ENCODE measurements at places on chromosomes 11 and 22. TPM values are rescaled to one million over a fixed set of nuclear protein-coding genes. Genes with fewer than 3 reads are reported as not detected.

DNA sequence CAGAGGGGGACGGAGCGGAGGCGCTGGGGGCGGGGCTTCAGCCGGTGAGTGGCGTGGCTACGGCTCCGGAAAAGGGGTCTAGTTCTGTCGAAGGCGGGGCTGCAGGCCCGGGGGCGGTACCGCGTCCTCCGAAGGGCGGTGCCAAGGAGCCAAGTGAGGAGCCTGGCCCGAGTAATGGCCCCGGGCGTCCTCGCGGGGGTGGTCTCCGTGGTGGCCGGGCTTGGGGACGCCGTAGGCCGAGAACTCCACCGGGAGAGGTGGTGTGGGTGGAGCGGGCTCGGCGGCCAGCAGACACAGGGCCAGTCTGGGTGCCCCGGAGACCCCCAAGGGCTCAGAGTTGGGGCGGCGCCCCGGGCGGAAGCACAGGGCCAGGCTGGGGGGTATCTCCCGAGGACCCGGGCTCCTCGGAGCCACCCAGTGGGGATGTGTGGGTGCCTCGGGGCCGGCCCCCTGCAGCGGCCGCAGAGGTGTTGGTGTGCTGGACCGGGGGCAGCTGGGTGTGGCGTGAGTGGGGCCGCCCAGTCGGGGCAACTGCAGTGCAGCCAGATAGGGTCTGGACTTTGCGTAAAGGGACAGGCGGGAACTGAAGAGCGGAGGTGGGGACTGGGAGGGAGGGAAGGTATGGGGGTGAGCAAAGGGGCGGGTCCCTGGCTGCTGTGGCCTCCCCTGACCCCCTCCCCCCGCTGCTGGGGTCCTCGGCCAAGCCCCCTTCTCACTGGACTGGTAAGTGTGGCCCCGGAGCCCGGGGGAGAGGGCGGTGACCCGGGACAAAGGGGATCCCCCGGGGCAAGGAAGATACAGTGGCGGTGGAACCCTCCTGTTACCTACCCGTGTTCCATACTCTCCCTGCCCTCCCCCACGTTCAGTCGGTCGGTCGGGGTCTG lies 838 bp downstream of the FKBP2 start:
- peak; percentile 74 for DNase-seq

GRCh38 chr11:77384571-77384970 lies 83.1 kb upstream of the GDPD4 start:
- no peak for DNase-seq

DNA sequence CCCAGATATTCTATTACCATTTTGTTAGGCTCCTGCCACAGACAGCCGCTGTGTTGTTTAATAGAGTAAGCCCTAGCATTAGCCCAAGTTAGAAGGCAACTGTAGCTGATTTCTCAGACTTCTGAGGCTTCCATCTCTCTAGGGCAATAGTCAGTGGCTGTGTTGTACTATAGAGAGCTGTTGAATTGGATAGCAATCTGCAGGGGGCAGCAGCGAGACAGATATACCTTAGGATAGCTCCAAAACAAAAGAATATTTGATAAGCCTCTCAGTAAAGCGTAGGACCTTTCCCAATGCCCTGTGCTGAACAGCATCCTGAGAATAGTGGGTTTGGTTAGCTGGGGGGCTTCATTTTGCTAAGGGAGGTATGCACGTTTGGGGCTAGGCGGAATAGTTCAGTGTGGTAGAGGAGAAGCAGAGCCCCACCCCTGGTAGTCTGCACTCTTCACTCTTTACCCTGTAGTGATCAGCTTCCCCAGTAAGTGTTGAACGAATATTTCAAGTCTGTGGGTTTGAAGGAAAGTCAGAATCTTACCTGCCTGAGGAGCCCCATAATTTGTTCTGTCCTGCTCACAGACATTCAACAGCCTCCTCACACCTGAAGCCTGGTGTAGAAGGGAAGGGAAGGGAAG lies 515.1 kb downstream of the INSC start:
- no peak for DNase-seq

DNA sequence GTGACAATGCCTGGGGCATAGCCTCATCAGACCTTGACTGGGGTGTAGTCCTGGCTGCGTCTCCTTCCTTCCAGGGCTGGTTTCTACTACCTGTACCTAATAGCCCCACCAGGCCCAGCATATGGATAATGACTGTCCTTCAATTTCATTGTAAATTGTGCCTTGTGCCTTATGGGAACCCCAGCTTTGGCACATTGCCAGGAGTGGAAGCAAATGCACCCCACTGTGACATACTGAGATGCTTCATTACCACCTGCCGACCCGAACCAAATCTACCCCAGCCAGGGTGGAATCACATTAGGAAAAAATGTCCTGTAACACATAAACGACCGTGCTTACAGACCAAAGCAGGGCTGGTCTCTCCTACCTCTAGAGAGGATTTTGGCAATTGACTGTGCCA lies 7.3 kb downstream of the TOP3B start:
- DNase-seq: no peak

The DBX1 gene
- not detected for total RNA-seq

DNA sequence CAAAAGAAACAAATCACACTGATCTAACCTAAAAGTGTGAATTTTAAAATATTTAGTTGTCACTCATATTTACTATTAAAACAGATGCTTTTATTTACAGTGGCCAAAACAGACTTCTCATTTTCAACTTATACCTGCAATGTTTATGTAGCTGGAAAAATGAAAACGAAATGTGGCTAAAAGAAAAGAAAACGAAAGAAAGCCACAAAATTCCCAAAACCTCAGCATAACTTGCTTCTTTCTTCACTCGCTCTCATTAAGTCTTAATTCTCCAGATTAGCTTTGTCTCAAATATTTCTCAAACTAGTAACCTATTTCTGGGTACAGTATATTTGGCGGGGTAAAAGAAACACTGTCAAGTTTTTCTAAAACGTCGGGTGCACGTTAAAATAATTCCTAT lies 693 bp downstream of the CSTF3 start:
- no peak for DNase-seq

The HINFP gene
- total RNA-seq: 17.5 TPM

DNA sequence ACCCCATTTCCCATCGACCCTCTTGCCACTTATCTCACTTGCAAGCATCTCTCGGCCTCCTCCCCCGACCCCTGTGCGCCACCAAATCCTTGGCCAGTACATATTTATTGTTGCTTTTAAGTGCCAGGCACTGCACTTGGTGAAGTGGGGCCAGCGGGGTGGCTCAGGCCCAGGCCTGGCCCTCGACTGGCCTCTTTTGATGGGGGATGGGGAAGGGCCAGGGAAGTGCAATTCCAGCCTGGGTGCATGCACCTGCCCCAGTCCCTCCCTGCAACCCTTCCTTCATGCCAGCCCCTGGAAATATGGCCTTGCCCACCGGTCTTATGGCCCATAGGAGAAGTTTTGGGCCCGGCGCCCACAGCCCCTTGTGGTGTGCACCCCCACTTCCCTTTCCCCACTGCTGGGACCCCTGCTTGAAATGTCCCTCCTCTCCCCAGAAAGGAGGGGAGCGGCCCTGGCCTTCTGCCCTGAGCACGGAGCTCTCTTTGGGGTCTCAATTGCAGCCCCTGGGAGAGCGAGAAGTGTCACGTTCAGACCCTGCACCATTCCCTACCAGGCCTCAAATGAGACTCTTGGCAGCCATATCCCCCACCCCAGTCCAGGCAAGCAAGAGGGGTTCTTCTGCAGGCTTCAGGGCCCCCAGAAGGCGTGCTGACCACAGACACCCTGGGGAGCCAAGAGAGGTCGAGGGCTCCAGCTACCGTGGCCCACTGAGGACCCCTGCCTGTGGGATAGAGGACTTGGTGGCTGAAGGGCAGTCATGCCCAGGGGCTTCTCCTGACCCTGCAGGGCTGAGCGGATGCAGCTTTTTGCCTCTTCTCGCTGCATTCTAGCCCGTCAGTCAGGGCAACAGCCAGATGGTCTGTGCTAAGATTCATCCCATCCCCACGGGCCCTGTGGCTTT lies 961 bp downstream of the SUSD2 start:
- no peak for DNase-seq

GRCh38 chr11:88012456-88012855 lies 162.8 kb downstream of the RAB38 start:
- no peak for DNase-seq

The RAG1 gene
- total RNA-seq: 0.65 TPM

- DNase-seq: no peak
These were observed 1.8 kb upstream of the THY1 start for GRCh38 chr11:119424775-119425174.

The EIF3L gene
- total RNA-seq: 282 TPM

The SPTBN2 gene
- total RNA-seq: 3.2 TPM

DNA sequence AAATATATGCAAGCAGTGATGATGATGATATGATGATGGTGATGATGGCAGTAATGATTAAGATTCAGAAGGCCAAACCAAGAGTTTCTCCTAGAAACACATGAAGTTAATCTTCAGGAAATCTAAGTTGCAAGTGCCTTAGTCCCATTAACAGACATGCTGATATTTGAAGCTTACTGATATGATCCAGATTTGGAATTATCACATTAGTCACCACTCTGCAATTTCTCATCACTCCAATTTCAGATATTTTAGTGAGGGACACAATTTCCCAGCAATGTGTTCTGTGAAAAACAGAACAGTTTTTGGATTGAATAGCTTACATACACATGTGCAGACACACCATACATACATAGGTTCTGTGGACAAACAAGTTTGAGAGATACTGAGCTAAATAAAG lies 411.4 kb upstream of the FAT3 start:
- DNase-seq: no peak

The DKK3 gene
- 1,563 TPM for total RNA-seq

The FAM227A gene
- total RNA-seq: 0.68 TPM

- no peak for DNase-seq
These were observed 56.0 kb downstream of the GLYATL2 start for GRCh38 chr11:58788355-58789023.

The BET1L gene
- 27.6 TPM for total RNA-seq

GRCh38 chr11:8338138-8338537 lies 74.5 kb upstream of the LMO1 start:
- DNase-seq: peak; percentile 37

The ASCL2 gene
- total RNA-seq: 0.39 TPM

The ZNF280B gene
- total RNA-seq: 1.9 TPM

- no peak for DNase-seq
These were observed 229.9 kb upstream of the ANO5 start for GRCh38 chr11:21963013-21963412.

The IZUMO1R gene
- total RNA-seq: not detected

DNA sequence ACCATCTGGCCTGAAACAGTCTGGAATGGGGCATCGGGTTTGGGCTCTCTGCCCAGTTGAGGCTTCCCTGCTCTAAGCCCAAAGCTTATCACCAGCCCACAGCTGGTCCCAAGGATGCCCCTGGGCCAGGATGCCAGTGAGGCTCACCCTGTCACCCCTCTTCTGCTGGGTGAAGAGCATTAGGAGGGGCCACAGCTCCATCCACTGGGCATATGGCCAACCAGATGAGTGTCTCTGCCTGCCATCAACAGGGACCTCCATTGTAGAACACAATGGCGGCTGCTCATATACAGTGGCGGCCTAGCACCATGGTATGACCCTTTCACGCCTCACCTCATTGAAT lies 5.6 kb downstream of the CHST1 start:
- DNase-seq: no peak

The GAL3ST1 gene
- 0.39 TPM for total RNA-seq

The SPI1 gene
- 19.5 TPM for total RNA-seq

GRCh38 chr11:63536669-63537292 lies at the start of gene PLAAT4:
Gene PLAAT4, plus strand, starts transcription at chr11:63536808. Its CDS starts 61 bp downstream, at chr11:63536869.
- peak; percentile 40 for DNase-seq

- no peak for DNase-seq
These were observed 66.9 kb downstream of the TBC1D22A start for GRCh38 chr22:46829117-46829891.

The CHST1 gene
- total RNA-seq: 3.2 TPM

GRCh38 chr11:78230161-78230877 lies 41.6 kb downstream of the USP35 start:
- no peak for DNase-seq

- peak; percentile 70 for DNase-seq
These were observed 60.8 kb upstream of the SC5D start for GRCh38 chr11:121231576-121232278.

DNA sequence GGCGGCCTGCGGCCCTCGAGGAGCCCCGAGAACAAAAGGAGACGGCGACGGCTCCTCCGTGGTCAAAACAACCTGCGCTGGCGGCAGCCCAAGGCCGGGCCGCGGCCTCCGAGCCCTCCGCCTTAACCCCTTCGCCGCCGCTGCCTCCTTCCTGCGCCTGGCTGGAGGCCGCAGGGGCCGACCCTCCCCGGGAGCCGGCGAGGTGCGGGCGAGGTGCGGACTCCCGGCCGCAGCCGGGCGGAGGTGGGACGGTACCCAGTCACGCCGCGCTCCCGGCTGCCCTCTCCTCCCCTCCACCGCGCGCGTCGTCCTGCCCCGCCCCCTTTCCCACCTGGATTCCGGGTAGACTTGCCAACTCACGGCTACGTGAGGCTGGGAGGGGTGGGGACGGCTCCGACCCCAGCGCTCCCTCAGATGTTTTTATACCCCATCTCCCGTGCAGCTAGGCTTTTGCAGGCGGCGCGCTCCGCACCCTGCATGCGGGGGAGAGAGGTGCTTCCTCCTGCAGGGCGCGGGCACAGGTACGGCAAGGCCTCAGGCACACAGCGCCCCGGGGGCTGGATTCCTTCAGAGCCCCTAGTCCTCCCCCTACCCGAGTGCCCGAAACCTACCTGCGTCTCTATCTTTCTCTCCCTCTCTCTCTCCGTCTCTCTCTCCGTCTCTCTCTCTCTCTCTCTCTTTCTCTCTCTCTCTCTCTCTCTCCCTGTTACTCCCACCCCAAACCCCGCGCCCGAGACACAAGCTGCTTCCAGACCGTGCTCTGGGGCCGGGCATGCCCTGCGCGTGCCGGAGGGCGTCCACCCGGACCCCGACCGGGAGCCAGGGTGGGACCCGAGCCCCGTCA lies 2.0 kb downstream of the PDGFB start:
- no peak for DNase-seq

GRCh38 chr11:102234779-102235439 lies 82.4 kb upstream of the BIRC3 start:
- no peak for DNase-seq

- no peak for DNase-seq
These were observed 62.3 kb downstream of the DEUP1 start for GRCh38 chr11:93392867-93393266.

DNA sequence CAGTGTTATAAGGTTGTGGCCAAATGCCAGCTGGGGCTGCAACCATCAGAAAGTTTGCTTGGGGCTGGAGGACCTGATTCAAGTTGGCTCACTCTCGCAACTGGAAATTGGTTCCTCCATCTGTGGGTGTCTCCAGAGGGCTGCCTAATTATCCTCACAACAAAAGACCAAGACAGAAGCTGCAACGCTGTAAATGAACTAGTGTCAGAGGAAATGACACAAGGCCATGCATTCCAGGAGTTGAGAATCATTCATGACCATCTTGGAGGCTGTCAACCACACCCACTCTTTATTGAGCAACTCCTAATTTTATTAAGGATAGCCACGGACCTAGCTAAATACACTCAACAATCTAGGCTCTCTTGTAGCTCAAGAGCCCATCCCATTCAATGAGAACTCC lies 1060.8 kb downstream of the OPCML start:
- no peak for DNase-seq

Measured in left cardiac atrium (tissue), 4 donors.